ENCODE measurements at places on chromosomes 4 and X. TPM values are rescaled to one million over a fixed set of nuclear protein-coding genes. Genes with fewer than 3 reads are reported as not detected.

Gene MAGEC1
- total RNA-seq: not detected

Gene AR
- not detected for total RNA-seq

Gene SAGE1
- total RNA-seq: not detected

Gene NDST4
- not detected for total RNA-seq

Gene IL21
- total RNA-seq: not detected

Gene SERPINA7
- not detected for total RNA-seq

Gene LDOC1
- total RNA-seq: 26.9 TPM

Measured in MCF 10A (cell line).